ENCODE measurements at places on chromosomes 5 and 9. TPM values are rescaled to one million over a fixed set of nuclear protein-coding genes. Genes with fewer than 3 reads are reported as not detected.

Gene PHF24
- total RNA-seq = 1.0 TPM

Gene LCN1
- total RNA-seq = not detected

Gene PCDHB12
- total RNA-seq = 2.8 TPM

Gene UGT3A2
- not detected for total RNA-seq

Gene TLN1
- 501 TPM for total RNA-seq

Gene PCDHGB4
- 12.1 TPM for total RNA-seq

Gene PLK2
- 363 TPM for total RNA-seq

Gene SPINK13
- not detected for total RNA-seq

DNA sequence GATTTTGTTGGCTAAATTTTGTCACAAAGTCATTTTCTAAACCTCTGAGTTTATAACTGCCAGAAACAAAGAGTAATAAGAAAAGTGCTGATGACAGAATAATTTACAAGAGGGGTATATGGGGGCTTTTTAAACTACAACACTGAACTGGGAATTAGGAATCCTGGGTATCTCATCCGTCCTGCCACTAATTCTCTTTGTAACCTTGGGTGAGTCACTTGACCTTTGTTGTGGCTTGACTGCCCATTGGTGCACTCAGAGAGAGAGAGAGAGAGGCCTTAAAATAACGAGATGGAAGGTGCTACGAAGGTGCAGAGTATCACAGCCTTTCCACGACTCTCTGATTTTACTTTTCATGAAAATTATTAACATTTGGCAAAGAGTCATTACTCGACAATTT lies 130.3 kb upstream of the CNTLN start:
- peak; percentile 19 for DNase-seq

DNA sequence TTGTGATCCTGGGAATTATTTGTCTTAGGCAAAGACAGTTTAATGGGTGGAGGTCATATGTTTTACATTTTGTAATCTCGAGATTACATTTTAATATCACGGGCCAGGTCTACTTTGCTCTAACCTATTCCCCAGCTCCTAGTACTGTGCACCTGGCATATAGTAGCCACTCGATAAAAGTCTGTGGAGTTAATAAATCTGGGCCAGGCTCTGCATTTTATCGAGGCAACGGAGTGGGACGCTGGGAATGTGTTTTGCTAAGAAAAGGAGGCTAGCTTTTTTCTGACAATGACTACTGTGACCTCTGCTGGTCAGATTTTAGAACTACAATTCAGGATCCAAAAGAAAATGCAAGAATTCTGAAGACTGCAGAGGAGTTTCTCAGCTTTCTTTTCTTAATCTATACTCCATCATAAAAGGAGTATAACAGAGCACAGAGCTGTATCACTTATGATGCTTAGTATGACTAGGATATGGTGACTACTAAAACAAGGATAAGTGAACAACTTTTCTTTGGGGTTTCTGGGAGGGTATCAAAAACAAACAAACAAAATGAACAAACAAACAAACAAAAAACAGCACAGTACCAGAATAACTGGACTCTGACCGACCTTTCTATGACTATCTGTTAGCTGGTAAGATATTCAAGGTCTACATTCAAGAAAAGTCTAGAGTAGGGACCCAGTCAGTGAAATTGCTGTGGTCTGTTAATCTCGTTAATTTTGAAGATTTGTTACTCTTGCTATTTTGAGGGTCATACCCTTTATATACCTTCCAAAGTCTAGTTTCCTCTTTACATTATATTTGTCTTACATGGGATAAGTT lies 46.1 kb upstream of the CER1 start:
- peak; percentile 81 for DNase-seq

- DNase-seq = no peak
These were observed 6.0 kb upstream of the ESM1 start for GRCh38 chr5:54991416-54991815.

- no peak for DNase-seq
These were observed 86.7 kb upstream of the PCA3 start for GRCh38 chr9:76677481-76678055.

DNA sequence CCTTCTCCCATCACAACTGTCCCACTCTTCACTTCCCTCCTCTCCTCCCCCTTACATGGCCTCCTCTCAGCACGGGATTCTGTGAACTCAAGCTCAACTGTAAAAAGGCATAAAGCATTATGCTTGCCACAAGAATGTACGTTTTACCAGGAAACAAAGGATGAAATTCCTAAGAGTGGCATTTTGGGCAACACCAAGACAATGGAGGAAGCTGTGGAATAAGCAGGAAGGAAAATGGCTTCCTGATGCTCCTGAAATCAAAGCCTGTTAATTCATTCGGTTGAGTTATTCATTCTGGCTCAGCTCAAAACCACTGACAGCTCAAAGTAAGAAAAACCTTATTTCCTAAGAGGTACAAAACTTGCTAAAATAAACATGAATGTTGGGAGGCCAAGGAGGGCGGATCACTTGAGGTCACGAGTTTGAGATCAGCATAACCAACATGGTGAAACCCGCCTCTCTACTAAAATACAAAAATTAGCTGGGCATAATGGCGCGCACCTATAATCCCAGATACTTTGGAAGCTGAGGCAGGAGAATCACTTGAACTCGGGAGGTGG lies 40.8 kb upstream of the DMRT1 start:
- no peak for DNase-seq

- peak; percentile 83 for DNase-seq
These were observed 180.9 kb downstream of the MAPKAP1 start for GRCh38 chr9:125525921-125526631.

GRCh38 chr9:137387891-137388560 lies 34.9 kb downstream of the EXD3 start:
- no peak for DNase-seq

GRCh38 chr5:65927503-65928321 lies 1.3 kb downstream of the ERBIN start:
- peak; percentile 33 for DNase-seq

DNA sequence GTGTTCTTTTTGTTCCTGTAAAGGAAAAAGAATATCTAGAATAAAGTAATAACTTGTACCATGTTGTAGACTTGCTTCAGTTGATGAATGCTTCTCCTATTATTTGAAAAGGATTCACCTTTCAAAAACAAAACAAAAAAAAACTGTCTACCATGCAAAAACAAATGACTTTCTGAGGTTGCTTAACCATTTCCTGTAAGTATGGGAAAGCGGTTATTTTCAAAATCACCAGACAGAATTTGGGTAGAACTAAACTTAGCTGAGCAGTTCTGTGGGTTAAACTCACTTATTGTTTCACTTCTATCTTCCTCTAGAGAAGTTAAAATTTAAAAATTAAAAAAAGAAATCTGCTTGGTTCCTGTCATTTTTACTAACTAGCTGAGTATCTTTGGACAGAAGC lies 25.2 kb downstream of the LNPEP start:
- no peak for DNase-seq

DNA sequence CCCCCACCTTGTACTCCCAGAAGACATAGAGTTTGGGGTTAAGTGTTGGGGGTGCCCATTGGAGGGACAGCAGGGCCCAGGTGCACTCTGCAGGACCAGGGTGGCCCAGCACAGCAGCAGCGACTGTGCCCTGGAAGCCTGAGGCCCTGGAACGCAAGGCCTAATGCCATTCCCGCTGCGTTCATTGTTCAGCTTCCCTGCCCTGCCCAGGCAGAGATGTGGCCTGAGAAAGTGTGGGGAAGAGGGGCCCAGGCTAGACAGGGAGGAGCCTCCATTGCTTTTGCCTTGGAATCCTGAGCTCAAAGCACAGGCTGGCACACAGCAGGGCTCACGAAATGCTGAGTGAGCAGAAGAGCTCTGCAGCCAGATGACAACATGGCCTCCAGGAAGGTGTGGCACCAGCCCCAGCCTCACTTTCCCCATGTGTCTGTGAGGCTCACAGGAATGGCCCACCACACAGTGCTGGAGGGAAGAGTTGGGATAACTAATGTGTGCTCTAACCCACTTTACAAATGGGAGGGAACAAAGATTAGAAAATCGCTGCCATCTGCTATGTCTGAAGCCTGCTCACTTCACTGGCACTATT lies 19.4 kb downstream of the S1PR3 start:
- DNase-seq = no peak

- DNase-seq = peak; percentile 70
These were observed 33.5 kb downstream of the SHC3 start for GRCh38 chr9:89145097-89145496.

GRCh38 chr9:116661037-116661954 lies 25.8 kb upstream of the TRIM32 start:
- peak; percentile 84 for DNase-seq
